ENCODE measurements at places on chromosomes 5 and 9.

DNA sequence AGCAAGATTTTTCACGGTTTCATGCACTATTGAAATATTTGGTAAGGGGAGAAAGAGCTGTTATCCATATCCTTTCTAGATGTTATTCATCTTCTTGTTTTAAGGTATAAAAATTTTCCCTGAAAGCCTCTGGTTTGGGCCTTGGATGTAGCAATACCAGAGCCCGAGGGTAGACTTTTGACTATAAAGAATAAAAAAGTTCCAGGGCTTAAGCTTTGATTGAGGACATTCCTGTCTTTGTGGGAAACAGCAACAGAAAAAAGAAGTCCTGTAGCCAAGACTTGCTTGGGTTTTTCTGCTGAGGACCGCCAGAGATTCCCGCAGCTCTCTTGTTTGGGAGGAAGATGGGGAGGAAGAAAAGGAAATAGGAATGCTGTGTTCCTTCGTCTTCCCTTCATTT, 440.0 kb upstream of the WWC1 start:
- DNase-seq, result no peak

DNA sequence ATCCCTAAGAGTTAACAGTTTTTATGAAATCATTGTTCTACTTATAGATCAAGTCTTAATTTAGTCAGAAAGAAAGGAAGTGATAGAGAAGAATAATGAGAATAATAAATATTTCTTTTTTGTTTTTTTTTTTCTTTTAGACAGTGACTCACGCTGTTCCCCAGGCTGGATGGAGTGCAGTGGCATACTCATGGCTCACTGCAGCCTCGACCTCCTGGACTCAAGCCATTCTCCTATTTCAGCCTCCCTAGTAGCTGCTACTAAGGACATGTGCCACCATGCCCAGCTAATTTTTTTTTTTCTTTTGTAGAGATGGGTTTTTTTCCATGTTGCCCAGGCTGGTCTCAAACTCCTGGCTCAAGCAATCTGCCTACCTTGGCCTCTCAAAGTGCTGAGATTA, 11.0 kb downstream of the IFNA21 start:
- peak; percentile 28 for DNase-seq

DNA sequence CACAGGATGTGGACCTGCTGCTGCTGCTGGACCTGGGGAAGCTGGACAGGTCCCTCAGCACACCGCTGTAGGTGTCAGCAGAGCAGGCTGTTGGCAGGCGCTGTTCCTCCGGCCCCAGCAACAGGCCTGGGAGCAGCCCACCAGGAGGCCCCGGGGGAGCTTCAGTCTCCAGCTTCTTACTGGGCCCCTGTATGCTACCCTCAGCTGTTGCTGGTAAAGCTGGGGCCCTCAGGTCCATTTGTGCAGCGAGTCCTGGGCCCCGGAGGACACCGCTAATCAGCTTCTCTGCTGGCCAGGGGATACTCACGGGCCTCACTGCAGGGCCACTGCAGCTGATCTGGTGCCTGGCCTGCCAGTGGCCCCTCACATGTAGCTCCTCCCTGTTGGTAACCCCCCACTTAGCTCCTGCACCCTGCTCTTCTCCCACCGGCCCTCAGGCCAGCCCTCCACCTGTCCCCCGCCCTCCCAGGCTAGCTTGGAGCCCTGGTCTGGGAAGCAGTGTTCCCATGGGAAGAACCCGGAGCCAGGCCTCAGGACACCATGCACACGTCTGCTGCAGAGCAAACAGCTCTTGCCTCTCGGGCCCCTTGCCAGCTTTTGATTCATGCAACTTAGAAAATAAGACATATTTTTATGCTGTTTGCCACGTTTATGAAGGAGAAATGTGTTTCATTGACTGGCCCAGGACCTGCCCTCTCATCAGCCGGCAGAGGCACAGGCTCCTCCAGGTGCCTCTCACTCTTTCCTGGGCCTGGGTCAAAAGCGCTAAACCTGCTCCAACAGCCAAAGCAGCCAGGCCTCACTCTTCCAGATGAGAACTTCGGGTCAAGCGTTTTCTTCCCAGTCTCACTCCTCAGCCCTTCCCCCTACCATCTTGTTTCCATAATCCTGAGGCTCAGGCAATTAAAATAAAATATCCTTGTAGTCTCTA, 61.0 kb upstream of the ADAMTS2 start:
- no peak for DNase-seq

DNA sequence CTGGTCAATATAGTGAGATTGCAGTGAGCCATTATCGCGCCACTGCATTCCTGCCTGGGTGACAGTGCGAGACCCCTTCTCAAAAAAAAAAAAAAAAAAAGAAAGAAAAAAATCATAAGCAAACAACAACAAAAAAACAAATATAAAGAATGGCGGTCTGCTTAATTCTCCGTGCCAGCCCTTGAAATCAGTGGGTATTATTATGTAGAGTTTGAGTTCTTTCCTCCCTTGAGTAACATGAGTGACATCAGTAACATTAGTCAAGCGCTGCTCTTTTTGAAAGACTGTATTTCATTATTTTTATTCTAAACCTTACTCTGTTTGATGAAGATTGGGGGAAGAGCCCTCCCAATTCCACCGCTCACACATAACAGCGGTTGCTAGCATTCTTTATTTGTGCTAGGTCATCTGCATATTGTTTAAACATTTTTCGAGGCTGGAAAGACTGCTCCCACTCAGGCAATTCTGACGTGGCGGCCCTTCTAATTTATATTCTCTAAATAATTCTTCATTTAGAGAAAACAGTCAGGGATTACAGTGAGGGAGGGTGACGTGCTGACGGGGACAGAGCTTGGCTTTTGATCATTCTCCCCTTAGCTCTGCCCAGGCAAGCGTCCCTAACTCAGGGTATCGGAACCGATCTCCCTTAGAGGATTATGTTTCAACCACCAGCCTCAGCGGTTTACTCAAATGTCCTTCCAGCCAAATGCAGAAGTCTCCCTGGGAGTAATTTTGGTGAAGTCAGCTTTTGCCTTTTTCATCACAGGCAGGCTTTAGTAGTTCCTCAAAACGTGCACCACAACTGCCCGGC, 860 bp upstream of the MARCHF6 start:
- peak; percentile 56 for DNase-seq

DNA sequence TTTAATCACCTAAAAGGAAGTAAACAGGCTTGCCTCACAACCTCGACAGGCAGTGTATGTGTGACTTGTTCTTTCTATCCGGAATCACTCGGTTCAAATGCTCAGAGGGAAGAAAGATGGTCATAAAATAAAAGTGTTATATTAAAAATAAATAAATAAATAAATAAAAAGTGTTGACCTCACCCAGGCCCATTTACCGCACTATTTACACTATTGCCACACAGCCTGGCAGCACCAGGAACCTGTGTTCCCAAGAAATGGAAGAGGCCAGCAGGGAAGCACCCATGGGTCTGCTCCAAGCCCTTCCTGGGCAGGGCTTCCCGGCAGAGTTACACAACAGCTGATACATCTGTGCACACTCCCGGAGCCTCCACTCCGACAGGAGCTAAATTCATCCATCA, 127.9 kb downstream of the EFNA5 start:
- DNase-seq, result no peak

DNA sequence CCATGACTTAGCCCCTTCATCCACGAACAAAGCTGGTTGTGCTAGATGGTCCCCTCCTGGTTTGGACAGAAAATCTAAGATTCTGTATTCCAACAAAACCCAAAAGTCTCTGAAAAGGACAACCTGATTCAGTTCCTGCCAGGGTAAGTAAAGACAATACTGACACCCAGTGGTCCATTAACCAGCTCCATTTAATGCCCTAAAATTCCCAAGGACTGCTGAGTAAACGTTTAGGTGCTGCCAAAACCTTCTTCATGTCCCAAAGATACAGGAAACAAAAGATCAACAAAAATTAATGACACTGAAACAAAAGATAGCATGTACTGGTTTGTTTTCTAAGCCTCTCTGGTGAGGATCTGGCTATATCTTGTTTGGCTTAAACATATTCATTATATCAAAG, 25.3 kb upstream of the PPP1R2B start:
- peak; percentile 56 for DNase-seq

GRCh38 chr5:122517091-122517490, 205.1 kb downstream of the SNCAIP start:
- DNase-seq, result no peak

DNA sequence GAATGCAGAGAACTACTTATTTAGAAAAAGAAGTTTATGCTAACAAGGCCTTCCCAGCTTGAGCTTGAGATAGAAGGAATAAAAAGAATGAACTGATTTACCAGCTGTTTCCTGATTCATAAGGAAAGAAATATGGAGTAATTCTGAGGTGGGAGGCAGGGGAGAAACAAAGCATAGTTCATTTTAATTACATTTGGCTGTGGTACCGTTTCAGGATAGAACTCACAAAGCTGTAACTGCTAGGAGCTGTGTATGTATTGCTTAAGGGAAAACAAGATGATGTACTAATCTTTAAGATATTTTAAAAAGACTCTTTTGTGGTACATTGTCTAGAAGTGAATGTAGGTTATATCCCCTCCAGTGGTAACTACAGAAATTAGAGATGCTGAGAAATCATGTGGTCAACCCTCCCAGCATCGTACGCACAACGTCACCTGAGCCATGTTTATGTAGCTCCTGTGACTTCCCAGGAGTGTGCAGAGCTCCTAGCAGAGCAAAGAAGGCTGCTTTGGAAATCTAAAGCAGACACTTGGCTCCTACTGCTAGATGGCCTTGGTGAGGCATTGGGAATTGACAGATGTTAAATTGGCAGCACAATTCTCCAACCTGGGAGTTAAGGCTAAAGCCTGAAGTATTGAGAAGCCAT, 208.3 kb upstream of the VLDLR start:
- no peak for DNase-seq

DNA sequence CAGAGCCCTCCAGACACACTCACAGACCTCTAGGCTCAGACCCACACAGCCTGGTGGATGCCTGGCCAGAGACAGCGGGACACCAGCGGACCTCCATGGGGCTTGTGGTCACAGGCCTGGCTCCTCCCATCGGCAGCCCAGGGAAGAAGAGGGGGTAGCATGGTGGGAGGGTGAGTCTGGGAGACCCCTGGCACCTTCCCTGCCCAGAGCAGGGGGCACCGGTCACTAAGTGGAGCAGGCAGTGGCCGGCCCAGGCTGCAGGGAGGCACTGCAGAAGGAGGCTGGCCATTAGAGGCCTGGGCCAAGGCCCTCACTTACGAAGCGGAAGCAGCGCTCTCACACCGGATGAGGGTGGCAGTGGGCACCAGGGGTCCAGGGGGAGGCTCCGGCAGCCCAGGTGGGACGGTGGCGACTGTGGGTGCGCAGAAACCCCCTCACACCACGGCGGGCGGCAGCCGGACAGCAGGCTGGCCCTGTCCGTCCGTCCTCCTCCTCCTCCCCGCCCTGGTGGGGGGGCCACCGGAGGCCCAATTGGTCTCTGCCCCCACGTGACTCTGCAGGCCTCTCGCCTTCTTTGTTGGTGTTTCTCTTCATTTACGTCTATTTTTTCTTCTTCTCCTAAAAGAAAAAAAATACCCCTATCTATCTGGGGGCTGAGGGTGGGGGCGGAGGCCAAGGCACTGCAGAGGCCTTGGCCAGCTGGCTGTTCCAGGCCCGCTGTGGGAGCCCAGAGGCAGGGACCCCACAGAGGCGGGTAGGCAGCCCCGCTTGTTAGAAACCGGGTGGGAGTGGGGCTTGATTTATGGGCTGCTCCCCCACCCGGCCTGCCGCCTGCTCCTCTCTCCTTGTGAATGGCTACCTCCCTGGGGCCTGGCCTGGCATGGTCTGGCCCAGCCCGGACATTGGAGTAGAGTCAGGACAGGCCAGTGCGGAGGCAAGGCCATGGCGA, at the start of gene NR5A1:
NR5A1 (minus strand) TSS at position 469 of the 949 bp plus-strand sequence. CDS start 4,004 bp downstream, outside the sequence.
- DNase-seq, result no peak

DNA sequence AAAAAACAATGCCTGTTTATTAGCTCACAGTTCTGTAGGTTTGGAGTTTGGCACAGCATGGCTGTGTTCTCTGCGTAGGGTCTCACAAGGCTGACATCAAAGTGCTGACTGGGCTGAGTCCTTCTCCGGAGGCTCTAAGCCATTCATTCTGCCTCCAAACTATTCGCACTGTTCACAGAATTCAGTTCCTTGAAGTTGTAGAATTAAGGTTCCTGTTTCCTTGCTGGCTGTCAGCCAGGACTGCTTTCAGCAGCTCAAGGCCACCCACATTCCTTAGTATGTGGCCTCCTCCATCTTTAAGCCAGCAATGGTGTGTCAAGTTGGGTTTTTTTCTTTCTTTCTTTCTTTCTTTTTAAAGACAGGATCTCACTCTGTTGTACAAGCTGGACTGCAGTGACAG, 161.9 kb downstream of the CDH6 start:
- no peak for DNase-seq

- no peak for DNase-seq
These were observed 56.2 kb upstream of the PALM2AKAP2 start for GRCh38 chr9:109723781-109724180.

DNA sequence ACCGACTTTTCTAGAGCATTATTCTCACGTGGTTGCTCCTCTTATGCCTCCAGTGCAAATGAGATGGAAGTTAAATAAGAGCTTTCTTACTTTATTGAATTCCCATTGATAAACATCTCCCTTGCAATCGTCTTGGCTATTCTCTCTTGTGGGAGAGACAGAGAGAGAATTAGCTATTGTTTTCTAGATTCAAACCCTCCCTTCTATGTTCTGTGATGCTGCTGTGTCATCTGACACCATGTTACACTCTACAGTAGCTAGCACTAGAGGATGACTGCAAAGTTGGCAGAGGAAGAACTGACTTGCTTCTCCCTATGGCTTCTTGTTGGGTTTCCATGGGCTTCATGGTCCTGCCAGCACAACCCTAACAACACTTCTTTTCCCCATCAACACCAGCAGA, 134.6 kb upstream of the RANBP3L start:
- no peak for DNase-seq

DNA sequence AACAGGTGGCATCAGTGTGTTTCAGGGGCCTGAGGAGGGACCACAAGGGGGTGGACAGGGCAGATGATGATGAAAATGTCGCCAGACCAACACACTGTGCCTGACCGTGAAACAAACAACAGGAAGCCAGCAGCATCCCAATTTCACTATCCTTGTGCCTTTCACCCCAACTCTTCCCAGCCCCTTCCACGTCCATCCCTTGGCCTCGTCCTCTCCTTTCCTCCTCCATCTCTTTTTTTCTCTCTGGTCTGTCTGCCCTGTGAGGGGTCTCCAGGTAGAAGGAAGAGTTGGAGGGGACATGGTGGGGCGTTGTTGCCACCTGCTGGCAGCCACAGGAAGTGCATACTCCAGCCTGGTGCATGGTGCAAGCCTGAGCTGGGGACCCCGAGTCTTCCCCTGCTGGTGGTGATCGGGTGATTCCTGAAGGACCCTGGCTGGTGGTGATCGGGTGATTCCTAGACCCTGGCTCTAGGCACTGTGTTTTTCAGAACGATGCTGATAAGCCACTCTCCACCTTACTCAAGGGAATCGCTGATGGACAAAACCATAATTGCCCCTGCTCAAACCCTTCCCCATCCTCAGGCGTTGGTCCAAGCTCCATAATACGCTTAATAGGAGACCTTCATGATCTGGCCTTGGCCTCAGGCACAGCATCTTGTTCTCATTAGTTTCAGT, 21.7 kb upstream of the NSD1 start:
- DNase-seq, result peak; percentile 45

GRCh38 chr5:132024117-132024435, 12.6 kb upstream of the ACSL6 start:
- DNase-seq, result no peak

- no peak for DNase-seq
These were observed 138.2 kb downstream of the PCSK1 start for GRCh38 chr5:96294884-96295202.

Data from RKO (cell line).